ENCODE measurements at places on chromosomes 5 and 9.
A peak's percentile ranks its signal among the peaks of the same experiment; 100 is the strongest.

- no peak for DNase-seq
These were observed 248.1 kb downstream of the PDE4D start for GRCh38 chr5:59645380-59645779.

- no peak for DNase-seq
These were observed 587.9 kb upstream of the ITGA1 start for GRCh38 chr5:52199833-52200232.

DNA sequence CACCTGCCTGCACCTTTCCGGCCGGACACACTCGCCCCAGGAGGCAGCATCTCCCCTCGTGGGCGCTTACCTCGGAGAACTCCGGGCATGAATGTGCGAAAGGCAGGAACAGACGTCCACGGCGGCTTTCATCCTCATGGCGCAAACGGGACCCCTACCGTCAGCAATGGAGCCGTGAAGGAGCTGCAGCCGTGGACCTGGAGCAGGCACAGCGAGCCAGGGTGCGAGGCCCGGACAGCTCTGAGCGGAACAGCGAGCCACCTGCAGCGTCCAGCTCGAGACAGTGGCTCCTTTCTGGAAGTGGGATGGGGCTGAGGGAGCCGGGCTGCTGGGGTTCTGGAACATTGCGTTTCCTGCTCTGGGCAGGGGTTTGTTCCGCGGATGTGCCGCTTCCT lies 7.8 kb upstream of the SLC6A19 start:
- DNase-seq, result no peak

DNA sequence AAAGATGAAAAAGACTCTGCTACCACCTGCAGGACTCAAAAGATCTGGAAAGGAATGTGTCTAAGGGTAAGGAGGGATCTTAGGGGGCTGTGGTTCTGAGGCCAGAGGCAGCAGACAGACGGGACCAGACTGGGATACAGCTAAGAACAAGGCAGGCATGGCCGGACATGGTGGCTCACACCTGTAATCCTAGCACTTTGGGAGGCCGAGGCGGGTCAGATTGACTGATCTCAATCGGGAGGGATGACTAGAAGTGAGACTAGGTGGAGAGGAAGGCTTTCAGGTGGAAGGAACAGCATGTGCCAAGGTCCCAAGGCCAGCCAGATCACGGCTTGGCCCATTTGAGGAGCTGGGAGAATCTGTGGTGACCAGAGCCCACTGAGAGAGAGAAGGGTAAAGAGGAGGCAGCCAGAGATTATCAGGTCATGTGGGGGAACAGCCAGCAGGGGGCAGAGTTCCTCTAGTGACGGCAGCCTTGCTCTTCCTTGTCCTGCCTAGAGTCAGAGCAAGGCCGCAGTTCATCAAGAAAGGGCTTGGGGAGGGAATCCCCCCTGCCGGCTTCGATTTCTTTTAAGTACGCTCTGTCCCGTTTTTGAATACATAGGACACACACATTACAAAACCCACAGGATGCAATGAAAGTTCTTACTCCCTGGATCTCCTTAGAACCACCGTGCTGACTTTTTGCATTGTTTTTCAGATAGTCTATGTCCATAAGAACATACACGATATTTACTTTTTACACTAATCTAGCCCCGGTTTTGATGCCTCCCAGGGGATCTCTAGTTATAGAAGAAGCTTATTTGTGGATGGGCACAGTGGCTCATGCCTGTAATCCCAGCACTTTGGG lies 2.6 kb upstream of the OLFML2A start:
- DNase-seq, result peak; percentile 75

DNA sequence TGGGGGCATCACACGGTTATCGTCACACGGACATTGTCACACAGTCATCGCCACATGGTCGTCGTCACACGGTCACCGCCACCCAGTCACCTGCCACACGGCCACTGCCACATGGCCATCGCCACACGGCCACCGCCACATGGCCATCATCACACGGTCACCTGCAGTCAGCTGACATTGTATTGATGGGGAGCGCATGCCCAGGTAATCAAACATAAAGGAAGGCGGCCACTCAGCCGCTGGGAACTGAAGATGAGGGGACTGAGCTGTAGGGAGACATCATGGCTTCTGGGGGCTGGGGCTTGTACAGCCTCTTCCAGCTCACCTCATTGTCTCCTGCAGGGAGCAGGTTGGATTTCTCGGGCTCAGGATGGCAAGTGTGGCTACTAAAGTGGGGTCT lies 49.2 kb downstream of the MRPL36 start:
- no peak for DNase-seq

GRCh38 chr5:114324282-114324681 lies 37.6 kb upstream of the KCNN2 start:
- DNase-seq, result no peak

DNA sequence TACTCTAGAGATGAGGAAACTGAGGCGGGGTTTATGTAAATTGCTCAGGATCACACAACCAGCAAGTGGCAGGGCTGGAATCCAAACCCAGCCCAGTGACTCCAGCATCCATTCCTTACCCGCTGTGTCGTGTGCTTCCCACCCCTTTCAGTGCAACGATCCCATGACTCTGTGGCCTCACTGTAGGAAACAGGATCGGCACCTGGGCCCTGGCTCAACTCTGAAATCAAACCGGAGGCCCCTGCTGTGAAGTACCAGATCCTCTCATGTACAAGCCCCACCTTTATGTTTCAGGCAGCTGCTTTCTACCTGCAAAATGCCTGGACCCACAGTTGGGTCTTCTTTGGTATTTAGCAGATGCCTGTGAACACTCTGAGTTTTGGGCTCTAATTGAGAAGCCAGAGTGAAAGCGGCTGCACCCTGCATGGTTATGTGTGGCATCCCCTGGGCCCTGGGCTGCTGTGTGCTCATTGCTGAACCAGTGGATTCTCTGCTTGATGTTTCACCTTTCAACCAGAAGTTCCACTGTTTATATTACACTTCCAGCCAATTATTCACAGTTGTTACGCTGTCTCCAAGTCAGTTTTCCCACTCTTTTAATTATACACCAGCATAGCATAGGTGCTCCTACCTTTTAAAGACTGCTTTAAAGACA lies 36.7 kb downstream of the ABLIM3 start:
- DNase-seq, result no peak

DNA sequence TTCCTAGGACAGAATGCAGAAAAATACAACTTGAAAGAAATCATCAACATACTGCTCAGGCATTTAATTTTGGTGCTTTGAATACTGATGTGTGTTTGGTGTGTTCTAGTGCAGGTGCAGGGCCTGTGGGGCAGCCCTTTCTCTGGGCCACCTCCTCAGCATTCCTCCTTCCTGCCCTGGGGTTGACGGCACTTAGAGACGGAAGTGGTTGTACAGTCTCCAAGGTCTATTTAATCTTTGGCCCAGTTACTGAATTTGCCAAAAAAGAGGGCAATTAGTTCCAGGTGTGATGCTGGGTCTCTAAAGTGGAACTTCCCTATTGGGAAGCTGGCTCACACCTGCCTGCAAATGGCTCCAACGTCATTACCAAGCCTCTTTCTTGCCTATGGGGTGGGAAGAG lies 269.0 kb downstream of the SH3GL2 start:
- no peak for DNase-seq

DNA sequence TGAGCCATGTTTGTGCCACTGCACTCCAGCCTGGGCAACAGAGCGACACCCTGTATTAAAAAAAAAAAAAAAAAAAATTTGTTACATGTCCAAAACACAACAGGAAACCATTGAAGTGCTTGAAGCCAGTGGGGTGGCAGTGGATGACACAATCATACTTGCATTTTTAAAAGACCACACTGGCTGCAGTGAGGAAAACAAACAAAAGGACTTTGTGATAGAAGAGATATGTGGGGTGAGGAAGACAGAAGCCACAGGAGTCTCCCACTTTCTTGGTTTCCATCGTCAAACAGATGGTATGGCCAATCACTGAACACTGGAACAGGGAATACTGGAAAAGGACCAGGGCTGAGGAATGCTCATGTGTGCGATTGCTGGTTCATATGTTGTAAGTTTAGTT lies 20.9 kb upstream of the COMMD10 start:
- DNase-seq, result peak; percentile 18

DNA sequence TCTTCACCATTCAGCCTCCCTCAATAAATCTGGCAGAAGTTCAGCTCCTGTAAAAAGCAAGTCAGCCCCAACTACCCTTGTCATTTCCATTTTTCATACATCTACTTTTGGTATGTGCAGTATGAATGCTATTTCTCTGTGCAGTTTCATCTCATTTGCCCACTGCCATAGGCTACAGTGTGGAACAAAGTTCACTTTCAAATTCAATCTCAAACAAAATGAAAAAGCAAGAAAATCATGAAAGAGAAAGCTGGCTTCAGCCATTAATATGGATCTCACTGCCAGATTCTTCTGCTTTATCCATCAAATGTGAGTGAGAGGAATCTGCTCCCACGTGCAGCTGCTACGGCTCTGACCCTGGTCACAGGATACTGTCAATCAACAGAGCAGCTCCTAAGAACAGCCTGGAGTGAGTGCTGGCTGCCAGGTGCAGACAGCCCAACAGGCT lies 494.2 kb downstream of the ZNF608 start:
- no peak for DNase-seq

GRCh38 chr5:153504726-153505125 lies 14.3 kb downstream of the GRIA1 start:
- no peak for DNase-seq

GRCh38 chr9:89527084-89527483 lies 29.2 kb upstream of the SEMA4D start:
- no peak for DNase-seq

DNA sequence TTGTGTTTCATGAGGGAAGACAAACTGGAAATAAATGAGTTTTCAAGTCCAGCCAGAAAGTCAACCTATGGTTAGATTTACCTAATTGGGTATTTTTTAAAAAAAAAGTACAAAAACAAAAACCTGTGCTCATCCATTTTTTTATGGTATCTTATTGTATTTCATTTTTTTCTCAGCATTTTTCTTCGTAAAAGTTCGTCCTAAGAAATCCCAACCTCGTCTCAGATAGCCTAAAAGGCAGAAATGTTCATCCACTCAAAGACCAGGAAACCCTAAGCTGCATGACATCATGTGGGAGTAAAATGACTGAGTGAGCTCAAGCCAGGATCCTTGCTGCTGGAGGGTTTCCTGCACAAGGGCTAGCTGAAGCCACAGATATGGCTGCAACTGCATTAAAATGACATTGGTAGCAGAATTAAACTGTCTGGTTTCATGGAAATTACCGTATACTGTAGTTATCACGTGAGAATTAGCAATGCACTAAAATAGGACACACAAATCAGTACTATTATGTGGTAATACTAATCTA lies 70.4 kb downstream of the NFIB start:
- no peak for DNase-seq

DNA sequence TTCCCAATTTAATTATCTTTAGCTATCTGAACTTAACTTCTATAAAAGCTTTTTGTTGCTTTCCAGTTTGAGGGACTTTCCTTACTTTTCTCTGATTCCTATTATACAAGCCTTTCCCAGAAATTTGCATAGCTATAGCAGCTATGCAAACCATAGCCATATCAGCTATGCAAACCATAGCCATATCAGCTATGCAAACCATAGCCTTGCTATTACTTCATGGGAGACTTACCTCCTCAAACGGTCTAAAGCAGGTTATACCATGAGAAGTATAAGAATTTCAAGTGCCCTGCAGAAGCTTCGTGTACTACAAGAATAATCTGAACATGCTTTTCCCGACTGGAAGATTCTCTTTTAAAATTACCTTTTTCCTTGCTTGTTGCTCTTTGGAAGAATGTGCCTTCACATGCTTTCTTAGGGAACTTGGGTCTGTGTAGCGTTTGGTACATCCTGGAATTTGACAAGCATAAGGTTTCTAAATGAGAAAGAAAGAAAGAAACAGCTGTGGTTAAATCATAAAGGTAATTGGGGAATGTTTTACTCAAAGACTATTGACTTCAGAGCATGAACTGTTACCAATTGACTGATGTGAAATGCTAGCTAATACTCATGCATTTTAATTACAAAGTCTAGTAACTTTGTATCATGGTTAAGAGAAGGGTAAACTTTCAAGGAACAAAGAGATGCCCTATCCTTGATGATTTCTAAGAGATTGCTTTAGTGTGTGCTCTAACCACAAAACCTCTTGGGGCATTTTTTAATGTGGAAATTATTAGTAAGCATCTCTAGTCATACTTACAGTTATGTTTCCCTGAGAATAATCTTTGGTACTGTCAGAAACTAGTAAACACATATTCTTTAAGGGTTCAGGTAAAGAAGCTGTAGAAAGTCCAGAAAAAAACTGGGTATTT lies 367.6 kb downstream of the GLIS3 start:
- DNase-seq, result peak; percentile 44

DNA sequence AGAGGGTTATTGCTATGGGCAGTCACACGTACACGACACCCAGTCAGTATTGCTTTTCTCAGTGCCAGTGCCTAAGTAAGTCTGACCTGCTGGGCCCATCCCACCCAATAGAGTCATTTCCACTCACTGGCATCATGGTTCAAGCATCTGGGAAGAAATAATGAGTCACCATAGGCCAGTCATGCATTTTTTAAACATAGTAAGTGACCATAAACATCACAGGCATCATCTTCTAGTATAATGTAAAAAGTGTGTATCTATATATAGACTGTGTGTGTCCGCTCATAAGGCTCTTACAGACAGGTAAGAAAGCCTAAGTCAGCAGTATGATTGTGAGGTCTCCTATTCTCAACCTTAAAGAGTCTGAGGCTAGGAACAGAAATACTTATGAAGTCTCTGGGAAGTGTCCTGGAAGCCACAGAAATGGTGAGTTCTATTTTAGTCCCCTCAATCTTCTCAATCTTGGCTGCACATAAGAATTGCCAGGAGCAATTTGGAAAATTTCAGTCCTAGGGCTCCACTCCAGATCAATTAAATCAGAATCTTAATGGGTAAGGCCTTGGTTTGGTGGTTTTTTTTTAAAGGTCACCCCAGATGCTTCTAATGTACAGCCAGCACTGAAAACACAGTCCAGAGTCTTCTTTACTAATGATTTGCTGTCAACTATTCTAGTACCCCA lies 65.2 kb downstream of the ZNF366 start:
- peak; percentile 97 for DNase-seq

DNA sequence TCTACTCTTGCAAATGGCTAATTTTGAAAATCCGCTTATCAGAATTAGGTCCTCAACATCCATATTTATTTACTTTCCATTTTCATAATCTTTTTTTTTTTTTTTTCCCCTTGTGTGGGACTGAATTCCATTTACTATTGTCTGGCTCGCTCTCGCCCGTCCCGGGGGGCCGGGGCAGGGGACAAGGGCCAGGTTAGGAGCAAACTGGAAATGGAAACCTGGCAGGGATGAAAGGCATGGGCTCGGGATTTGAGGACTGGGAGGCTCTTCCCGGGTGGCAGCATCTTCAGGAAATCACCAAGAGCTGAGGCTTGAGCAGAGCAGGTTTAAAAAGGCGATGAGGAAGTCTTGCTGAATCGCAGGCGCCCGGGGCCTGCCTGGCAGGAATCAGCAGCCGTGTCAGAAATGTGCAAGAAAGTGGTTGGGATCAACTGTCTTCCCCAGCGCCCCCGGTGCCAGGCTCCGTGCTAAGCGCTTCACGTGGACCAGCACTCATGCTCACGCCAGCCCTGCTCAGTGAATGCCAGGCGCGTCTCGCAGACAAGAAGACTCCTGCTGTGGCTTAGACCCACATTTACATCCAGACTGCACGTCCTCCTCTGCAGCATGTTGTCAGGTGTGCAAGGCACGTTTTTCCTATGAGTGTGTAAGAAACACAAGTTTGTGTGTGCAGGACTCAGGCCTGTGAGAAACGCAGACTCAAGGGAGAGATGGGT lies 66.3 kb upstream of the UNC5A start:
- DNase-seq, result no peak

All from EL (cell line).